Fibroblast of lung (primary cell): ENCODE measurements at places on chromosomes 6 and 20.

GRCh38 chr6:107870381-107870780 lies 46.3 kb upstream of the SCML4 start:
- peak; percentile 27 for DNase-seq

GRCh38 chr6:145763742-145764141 lies 28.4 kb upstream of the EPM2A start:
- no peak for DNase-seq

DNA sequence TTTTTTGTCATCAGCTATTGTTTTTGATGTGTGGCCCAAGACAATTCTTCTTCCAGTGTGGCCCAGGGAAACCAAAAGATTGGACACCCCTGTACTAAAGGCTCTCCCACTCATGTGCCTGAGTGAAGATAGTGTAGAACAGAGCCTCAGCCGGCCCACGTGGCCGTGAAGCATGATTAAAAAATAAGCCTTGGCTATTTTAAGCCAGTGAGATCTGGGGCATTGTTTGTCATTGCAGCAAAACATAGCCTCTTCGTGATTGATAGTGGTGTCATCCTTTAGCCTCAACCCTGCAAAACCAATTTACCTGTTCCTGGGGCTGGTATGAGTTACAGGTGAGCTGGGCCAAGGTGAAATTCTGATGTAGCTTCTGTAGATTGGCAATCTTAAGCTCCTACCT lies 85.3 kb downstream of the TULP4 start:
- DNase-seq: no peak

- DNase-seq: peak; percentile 51
These were observed 47.1 kb upstream of the SMLR1 start for GRCh38 chr6:130780122-130780521.
